ENCODE measurements at places on chromosomes 3 and 15.

- no peak for DNase-seq
Measured at GRCh38 chr3:61664105-61664482, 102.7 kb downstream of the PTPRG start.

GRCh38 chr3:119025171-119025795, 9.4 kb downstream of the IGSF11 start:
- DNase-seq, result no peak

DNA sequence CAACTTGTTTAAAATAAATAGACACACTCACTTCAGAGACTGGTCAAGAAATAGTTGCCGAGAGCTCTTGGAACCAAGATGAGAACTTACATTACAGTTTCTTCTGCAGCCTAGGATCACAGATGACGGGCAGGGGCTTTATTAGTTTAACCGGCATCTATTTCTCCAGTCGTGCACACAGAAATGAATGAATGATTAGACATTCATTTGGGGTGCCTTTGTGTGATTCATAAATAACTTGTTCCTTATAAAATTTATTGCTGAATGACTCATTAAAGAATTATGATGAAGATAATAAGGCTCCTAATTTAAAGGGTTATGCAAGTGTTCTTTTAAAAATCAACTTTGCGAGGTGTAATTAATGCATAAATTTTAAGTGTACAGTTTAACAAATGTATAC, 20.8 kb downstream of the NFKBIZ start:
- DNase-seq, result no peak

DNA sequence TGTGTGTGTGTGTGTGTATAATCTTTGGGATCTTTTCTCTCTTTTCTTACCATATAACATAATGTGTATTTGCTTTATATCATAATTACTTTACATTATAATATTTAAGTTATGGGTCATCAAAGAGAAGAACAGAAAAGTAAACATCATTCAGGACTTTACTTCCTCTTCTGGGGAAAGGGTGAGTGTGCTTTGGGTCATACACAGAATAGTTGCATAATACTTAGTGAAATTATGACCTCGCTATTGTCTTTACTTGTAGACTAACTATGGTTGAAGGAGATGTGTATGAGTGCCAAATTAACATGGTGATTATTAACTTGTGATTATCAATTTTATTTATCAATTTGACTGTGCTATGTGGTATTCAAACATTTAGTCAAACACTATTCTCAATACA, 1086.9 kb downstream of the DIPK2A start:
- DNase-seq, result no peak

- no peak for DNase-seq
Measured at GRCh38 chr15:52912172-52912571, 122.0 kb upstream of the ONECUT1 start.

GRCh38 chr3:30184091-30184810, 422.1 kb upstream of the TGFBR2 start:
- DNase-seq, result no peak

DNA sequence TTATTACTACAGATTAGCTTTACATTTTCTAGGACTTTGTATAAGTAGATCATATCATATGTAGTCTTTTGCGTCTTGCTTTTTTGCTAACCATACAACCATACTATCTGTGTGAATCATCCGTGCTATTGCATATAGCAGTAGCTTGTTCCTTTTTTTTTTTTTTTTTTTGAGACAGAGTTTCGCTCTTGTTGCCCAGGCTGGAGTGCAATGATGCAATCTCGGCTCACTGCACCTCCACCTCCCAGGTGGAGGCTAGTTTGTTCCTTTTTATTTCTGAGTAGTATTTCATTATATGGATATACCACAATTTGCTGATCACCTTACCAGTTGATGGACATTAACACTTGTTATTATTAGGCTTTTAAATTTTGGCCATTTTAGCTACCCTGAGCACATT, 54.5 kb upstream of the TBL1XR1 start:
- no peak for DNase-seq

DNA sequence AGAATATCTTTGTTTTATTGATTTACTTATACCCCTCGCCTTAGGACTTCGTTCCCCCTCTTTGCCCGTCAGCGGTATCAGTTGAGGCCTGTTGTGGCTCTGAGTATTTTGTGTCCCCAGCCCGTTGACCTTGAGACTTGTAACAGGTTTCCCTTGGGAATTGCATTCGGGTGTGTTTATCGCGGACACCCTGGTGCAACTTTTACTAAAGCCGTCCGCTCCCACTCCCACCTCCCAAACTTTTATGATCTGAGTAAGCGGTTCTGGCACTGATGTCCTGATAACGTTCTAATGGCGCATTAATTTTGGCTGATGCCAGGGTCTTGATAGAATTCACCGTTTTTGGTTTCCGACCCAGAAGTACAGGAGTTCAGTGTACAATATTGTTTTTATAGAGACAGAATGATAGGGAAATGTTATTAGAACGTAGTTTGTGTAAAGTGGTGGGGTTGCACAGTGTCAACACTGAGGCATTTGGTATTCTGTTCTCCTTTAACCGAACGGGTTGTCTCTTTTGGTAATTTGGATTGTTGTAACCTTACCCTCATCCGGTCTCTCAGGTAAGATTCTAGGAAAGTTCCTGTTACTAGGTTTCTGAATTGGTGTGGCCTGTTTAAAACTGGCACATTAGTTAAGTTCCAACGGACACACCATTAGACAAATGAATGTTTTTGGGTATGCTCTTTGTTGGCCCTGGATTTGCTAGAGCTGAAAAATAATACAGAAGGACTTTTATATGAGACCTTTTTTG, 47.8 kb downstream of the OIP5 start:
- no peak for DNase-seq

- no peak for DNase-seq
Measured at GRCh38 chr15:80204231-80204630, 47.8 kb downstream of the CTXND1 start.

GRCh38 chr3:42349765-42350594, 60.4 kb downstream of the LYZL4 start:
- DNase-seq, result no peak

GRCh38 chr3:163916596-163917560, 1161.4 kb downstream of the SI start:
- no peak for DNase-seq

- no peak for DNase-seq
Measured at GRCh38 chr3:5494905-5495519, 307.5 kb downstream of the EDEM1 start.

- no peak for DNase-seq
Measured at GRCh38 chr3:183762304-183762703, 63.1 kb downstream of the MAP6D1 start.

DNA sequence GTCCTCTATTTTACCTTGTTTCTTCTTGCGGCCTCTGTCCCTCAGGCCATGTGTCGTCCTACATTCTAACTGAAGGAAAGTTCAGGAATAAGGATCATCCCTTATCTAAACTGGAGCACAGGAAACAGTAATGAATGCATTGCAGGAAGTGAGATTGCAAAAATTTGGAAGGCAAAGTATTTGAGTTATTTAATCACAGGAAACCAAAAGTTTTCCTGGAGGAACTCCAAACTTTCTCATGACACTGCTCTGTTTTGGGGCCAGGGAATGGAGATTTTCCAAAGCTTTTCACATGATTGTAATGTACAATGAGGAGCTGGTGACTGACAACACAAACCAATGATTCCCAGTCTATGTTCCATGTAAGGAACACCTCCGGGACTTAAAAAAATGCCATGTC, 57.8 kb upstream of the PLSCR4 start:
- DNase-seq, result no peak

DNA sequence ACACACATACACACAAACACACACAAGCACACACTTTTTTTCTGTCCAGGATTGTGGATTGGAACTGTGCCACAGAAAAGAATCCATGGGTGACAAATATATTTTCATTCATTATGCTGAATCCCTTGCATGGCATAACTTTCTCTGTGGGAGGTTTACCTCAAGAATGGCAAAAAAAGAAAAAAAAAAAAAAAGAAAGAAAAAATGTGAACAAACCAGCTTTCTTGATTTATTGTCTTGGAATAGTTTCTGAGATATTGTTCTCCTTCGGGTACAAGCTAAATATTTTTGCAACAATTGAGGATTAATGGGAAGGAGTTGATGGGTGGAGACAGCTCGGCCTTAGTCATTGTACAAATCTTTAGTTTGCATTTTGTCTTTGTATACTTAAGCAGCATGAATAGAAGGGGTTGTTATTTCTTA, 153.1 kb downstream of the GMNC start:
- DNase-seq, result no peak

DNA sequence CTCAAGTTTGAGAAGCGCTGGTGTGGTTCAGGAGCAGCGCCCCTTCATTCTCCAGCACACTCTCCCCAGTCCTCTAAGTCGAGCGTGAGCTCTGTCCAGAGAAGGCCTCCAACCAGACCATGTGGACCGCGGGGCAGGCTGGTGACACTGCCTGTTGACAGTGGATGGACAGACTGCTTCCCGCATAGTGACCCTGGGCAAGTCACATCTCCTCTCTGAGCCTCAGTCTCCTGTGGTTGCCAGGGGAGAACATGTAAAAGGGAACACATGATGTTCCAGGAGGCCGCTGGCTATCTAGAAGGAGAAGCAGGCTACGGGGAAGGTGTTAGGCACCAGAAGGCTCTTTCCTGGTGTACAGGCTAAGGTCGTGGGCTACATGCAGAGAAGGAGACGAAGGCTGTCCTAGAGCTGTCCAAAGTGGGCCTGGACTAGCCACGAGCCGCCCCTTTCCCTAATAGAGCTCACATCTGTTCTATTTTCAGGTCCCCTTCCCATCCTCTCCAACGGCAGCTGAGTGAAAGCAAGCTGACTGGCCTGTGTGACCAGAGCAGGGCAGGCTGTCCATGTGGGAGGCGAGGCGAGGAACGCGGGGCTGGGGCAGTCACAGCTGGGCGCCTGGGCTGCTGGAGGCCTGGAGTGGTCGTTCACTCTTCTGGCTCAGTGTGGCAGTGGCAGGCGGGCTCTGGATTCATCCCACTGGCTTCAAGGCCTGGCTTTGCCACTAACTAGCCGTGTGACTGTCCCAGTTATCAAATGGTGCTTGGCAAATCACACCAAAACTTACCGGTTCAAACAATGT, 11.1 kb downstream of the ISG20 start:
- no peak for DNase-seq

DNA sequence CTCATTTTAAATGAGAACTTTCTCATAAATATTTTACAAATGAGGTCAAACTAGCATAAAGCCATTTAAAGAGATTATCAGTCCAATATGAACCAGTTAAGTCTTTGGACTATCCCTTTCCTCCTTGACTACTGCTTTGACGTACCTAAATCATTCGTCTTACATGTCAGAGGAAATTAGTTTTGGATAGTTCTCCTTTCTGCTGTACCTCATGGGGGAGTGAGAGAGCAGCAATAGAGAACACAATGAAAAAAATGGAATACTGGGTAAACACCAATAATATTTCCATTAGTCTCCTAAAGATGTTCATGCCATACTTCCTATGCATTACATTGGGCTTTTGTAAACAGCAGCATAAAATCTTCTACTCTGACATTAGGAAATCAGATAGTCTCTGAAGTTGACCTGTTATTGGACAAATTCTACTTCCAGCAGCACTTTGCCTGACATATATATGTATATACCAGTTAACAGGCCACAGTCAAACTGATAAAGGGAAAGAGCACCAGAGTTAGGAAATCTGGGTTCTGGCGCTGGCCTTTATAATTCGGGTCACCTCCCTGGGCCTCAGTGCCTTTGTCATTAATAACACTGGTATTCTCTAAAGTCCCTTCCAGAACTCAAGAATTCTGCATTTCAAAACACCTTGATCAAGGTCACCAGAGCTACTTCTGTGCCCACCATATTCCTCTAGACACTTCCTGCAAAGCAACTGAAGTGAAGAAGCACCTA, 26.8 kb downstream of the TIMMDC1 start:
- no peak for DNase-seq

DNA sequence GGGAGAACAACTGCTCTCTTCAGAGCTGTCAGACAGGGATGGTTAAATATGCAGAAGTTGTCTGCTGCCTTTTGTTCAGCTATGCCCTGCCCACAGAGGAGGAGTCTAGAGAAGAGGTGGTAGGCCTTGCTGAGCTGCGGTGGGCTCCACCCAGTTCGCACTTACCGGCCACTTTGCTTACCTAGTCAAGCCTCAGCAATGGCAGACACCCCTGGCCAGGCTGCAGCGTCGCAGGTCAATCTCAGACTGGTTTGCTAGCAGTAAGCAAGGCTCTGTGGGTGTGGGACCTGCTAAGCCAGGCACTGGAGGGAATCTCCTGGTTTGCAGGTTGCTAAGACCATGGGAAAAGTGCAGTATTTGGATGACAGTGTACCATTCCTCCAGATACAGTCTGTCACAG, 12.3 kb upstream of the TMEM45A start:
- no peak for DNase-seq

GRCh38 chr3:151282921-151283320, 4.6 kb upstream of the P2RY14 start:
- no peak for DNase-seq

DNA sequence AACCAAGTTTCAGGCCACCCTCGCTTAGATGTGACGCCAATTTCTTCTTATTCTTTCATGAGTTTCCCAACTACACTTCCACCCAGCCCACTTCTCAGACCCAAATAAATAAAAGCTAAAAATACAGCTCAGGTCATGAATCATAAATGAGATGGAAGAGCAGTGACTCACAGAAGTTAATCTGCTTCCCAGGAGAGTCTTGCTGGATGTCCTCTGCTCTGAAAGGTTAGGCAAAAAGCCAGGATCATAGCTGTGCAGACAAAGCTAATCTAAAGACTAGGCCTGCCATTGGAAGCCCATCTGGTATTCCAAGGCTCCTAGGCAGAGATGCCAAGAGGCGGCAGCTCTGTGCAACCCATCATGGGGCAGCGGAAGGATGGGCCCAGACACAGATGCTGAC, 24.1 kb downstream of the SHC4 start:
- no peak for DNase-seq

- no peak for DNase-seq
Measured at GRCh38 chr15:43465100-43465499, 27.9 kb downstream of the TP53BP1 start.

DNA sequence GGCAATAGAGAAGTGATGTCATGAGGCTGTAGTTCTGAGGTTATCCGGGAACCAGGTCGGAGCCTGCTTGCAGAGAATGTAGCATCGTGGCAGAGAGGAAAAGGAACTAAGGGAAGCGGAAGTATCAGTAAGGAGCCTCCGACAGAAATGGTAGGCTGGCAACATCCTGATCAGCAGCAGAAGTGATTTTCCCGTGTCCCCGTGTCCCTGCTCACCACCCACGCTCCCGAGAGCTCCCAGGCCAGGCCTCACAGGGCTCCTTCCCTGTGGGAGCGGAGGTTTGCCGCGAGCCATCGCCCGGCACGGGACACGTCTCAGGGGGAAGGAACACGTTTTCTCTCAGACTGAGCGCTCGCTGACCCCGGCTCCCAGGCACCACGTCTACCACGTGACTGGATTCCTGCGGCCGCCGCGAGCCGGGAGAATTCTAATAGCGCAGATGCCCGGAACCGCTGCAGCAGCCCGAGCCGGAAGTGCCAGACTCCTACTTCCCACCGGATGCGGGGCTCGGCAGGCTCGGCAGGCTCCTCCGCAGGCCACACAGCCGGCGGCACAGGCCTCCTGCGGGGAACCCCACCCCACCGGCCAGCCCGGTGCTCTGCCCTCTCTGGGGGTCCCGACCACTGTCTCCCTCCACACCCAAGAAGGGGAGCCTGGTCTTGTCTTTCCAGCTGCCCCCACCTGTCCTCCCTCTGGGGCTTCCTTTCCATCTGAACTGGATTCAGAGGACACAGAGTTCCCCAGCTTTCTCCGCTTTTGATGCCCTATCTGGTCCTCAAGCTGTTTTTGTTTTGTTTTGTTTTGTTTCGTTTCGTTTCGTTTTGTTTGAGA, 99.3 kb downstream of the BDH1 start:
- peak; percentile 55 for DNase-seq
